ENCODE measurements at places on chromosomes 4 and X. TPM values are rescaled to one million over a fixed set of nuclear protein-coding genes. Genes with fewer than 3 reads are reported as not detected.

The CCKAR gene
- total RNA-seq = not detected

The STK32B gene
- 1.6 TPM for total RNA-seq

The CRLF2 gene
- not detected for total RNA-seq

The CDKL5 gene
- total RNA-seq = 18.2 TPM

- no peaks in the 10 kb centered on the region for H3K4me1 ChIP-seq
- H3K27me3 ChIP-seq = no peaks in the 10 kb centered on the region
- no peaks in the 10 kb centered on the region for H3K36me3 ChIP-seq
- H3K4me3 ChIP-seq = no peak overlapping the region
- H3K27ac ChIP-seq = no peak overlapping the region
These were observed 12.7 kb upstream of the SMIM43 start for GRCh38 chr4:121777625-121778024.

GRCh38 chr4:142474398-142475087 lies 371.6 kb downstream of the INPP4B start:
- H3K27me3 ChIP-seq = no peaks in the 10 kb centered on the region
- H3K36me3 ChIP-seq = no peaks in the 10 kb centered on the region
- no peak overlapping the region for H3K4me3 ChIP-seq
- DNase-seq = no peak

- no peak for DNase-seq
- H3K4me3 ChIP-seq = no peak overlapping the region
- peaks cover 12% of the 10 kb centered on the region for H3K4me1 ChIP-seq
These were observed 371.3 kb downstream of the GPM6A start for GRCh38 chr4:175440786-175441185.

GRCh38 chr4:106095408-106095807 lies 200.1 kb downstream of the NPNT start:
- H3K27ac ChIP-seq = no peak overlapping the region
- no peak overlapping the region for H3K4me3 ChIP-seq
- no peaks in the 10 kb centered on the region for H3K4me1 ChIP-seq
- DNase-seq = no peak
- no peaks in the 10 kb centered on the region for H3K27me3 ChIP-seq
- peaks cover 8% of the 10 kb centered on the region for H3K36me3 ChIP-seq

- H3K4me1 ChIP-seq = no peaks in the 10 kb centered on the region
- no peak overlapping the region for H3K27ac ChIP-seq
- H3K27me3 ChIP-seq = no peaks in the 10 kb centered on the region
- DNase-seq = no peak
- H3K4me3 ChIP-seq = no peak overlapping the region
These were observed 449.8 kb downstream of the C4orf33 start for GRCh38 chr4:129545599-129546278.

GRCh38 chrX:45056428-45057145 lies 144.1 kb downstream of the DIPK2B start:
- no peaks in the 10 kb centered on the region for H3K27me3 ChIP-seq
- no peak overlapping the region for H3K27ac ChIP-seq
- peaks cover 73% of the 10 kb centered on the region for H3K36me3 ChIP-seq
- no peak overlapping the region for H3K4me3 ChIP-seq

DNA sequence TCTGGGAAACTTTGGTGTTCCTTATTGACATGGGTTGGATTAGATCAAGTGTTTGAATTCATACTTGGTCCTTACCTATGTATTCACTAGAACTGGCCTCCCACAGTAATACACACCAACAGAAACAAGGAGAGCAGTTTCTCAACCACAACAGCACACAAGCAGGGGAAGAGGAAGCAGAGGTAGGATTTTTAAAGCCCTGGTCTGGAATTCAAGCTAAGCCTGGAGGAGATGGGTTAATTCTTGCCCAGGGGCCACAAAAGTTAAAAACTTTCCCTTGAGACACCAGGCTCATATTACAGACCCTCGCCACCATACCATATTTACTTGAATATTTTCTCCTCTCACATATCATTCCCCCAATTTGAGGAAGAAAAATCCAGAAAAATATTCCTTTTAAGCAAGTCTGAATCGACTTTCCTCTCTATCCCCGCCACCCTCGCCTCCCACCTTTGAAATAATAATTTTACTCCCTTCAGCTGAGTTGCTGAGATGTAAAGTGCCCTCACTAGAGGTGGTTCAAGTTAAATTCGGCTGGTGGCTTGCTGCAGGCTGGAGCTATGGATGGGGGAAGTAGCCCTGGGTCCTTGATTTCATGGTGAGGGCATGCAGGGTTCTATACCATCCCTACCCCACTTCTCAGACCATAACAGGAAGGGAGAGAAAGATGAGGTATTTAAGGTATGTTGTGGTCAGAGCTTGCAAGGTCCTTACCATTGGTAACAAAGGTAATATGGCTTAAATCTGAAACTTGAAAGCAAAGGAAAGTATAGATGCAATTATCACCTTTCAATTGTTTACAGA lies 440.2 kb downstream of the INPP4B start:
- H3K4me1 ChIP-seq = peaks cover 8% of the 10 kb centered on the region
- no peaks in the 10 kb centered on the region for H3K27me3 ChIP-seq
- no peaks in the 10 kb centered on the region for H3K36me3 ChIP-seq
- H3K27ac ChIP-seq = peak overlapping the region; percentile 65
- no peak overlapping the region for H3K4me3 ChIP-seq

DNA sequence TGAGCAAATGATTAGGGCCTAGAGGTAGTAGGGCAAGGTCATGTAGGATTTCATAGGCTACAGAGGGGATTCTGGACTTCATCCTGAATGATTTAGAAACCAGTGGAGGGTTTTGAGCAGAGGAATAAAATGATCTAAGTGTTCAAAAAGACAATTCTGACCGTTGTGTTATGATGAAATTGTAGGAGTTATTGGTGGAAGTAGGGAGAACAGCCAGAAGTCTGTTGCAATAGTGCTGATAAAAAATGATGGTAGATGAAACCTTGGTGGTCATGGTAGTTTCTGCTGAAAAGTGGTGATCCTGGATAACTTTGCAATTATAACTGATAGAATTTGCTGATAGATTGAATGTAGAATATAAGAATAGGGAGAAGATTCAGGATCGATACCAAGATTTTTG lies 60.2 kb downstream of the MID1IP1 start:
- H3K36me3 ChIP-seq = no peaks in the 10 kb centered on the region
- H3K4me3 ChIP-seq = no peak overlapping the region
- no peak overlapping the region for H3K27ac ChIP-seq
- H3K4me1 ChIP-seq = no peaks in the 10 kb centered on the region
- no peak for DNase-seq

GRCh38 chrX:153725832-153726285 lies 1.2 kb downstream of the ABCD1 start:
- no peak overlapping the region for H3K4me3 ChIP-seq
- H3K4me1 ChIP-seq = peaks cover 8% of the 10 kb centered on the region
- peaks cover 9% of the 10 kb centered on the region for H3K36me3 ChIP-seq

- H3K36me3 ChIP-seq = no peaks in the 10 kb centered on the region
- no peak overlapping the region for H3K4me3 ChIP-seq
- H3K27ac ChIP-seq = no peak overlapping the region
- no peak for DNase-seq
These were observed 16.0 kb upstream of the TLR8 start for GRCh38 chrX:12890467-12890866.

All from endodermal cell (in vitro differentiated cells).